Activated CD4-positive, alpha-beta T cell treated with anti-CD3 and anti-CD28 coated beads, Interleukin-2, amount 50 U/mL, for 1 hour (primary cell): ENCODE measurements at places on chromosomes 4 and X.

DNA sequence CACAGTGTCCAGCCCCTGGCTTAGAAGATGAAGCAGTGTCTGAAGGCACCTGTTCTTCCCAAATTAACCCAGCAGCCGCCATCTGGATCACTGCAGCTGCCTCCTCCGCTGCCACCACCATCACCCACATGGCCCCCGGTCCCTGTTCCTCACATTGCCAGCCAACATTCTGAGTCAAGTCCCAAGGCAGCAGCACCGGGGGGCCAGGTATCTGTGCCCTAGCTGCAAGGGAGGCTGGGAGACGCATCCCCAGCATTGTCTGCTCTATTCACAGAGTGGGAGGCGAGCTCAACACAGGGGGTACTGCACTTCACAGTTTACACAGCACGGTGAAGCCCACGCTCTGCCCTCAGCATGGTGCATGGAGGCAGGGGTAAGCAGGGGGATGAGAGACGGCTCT lies 42.3 kb upstream of the MAN2B2 start:
- no peak for DNase-seq

- DNase-seq, result peak; percentile 56
These were observed 151.5 kb downstream of the CORIN start for GRCh38 chr4:47686294-47686872.

GRCh38 chr4:143403553-143403820 lies 66.8 kb downstream of the GAB1 start:
- DNase-seq, result no peak

DNA sequence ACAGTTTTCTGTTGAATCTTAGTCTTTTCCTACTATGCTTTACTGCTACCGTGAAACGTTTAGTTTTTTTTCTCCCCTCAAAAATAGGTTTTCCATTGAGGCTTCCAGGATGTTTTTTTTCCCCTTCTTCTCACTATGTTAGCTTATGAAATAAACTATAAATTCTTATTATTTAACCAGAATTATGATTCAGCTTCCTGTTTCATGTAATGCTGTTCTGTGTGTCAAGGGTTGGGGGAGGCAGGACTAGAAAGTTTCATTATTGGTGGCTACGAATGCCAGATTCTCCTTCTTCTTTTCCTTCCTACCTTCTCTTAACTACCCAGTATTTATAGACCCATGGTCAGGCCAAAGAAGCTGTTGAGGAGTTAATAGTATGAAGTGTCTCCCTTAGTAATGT lies 11.8 kb downstream of the CLCN5 start:
- DNase-seq, result no peak

- DNase-seq, result no peak
These were observed 13.8 kb downstream of the GPM6B start for GRCh38 chrX:13803116-13803515.

DNA sequence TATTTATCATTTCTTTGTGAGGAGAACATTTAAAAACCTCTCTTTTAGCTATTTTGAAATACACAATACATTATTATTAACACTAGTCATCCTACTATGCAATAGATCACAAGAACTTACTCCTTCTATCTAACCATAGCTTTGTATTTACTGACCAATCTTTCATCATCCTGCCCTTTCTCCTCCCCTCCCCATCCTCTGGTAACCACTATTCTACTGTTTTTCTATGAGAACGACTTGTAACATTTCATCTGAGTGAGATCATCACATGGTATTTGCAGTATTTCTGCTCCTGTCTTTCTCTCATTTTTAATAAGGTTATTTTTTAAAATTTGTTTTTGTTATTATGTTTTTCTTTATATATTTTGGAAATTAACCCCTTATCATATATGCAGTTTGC lies 331.8 kb downstream of the TEX13C start:
- DNase-seq, result no peak

- DNase-seq, result no peak
These were observed 78.7 kb downstream of the RBM47 start for GRCh38 chr4:40550948-40551462.
